Dorsolateral prefrontal cortex (tissue), 122 donors: ENCODE measurements at places on chromosomes 5 and 9. TPM values are rescaled to one million over a fixed set of nuclear protein-coding genes. Genes with fewer than 3 reads are reported as not detected.

DNA sequence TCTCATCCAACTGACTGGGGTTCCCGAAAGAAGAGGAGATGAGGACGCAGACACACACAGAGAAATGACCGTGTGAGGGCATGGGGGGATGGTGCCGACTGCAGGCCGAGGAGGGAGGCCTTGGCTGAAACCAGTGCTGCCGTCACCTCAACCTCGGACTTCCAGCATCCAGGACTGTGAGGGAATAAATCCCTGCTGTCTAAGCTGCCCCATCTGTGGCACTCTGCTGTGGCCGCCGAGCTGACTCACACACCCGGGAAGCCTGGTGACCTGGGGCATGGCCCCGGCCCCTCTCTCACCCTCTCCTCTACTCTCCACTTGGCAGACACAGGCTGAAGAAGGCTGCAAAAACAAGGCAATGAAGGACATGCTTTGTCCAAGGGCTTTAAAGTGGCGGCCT is 4.4 kb upstream of the COL5A1 start:
- no peak for DNase-seq

MLANA gene
- total RNA-seq: not detected

- no peak for DNase-seq
Observed at GRCh38 chr5:10199692-10200091, 50.0 kb downstream of the ATPSCKMT start.

DNA sequence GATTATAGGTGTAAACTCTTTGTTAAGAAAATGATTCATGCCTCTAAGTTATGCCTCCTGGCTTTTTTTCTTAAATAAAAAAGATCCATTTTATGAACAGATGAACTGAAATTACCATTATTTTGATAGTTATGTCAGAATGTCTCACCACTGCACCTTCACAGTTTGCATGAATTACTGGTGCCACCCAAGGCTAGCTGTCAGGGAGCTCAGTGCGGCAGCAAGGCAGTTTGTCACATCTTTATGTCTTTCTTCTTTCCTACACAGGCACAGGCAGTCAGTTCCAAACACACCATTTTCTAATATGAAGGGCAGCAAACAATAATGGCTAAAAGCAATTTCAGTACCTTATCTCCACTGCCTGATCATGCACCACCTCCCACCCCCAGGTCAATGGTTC is 147.7 kb downstream of the SREK1 start:
- no peak for DNase-seq

DNA sequence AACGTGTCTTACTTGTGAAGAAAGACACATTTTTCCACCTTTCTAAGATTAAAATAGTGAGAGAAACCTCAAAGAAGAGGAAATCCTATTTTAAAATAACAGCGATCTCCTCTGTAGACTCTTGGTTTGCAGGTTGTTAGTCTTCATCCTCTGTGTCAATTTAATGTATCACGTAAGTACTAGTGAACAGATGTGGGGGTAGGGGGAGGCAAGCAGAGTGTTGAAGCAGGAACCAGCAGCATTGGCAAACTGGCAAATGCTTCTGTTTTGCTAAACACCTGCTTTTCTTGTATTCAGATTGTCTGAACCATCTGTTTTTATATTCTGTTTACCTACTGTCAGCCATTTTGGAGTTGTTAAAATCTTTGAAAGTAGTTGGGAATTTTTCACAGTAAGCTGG is 159.3 kb upstream of the TLX3 start:
- DNase-seq: no peak

VCAN gene
- 40.2 TPM for total RNA-seq

DNA sequence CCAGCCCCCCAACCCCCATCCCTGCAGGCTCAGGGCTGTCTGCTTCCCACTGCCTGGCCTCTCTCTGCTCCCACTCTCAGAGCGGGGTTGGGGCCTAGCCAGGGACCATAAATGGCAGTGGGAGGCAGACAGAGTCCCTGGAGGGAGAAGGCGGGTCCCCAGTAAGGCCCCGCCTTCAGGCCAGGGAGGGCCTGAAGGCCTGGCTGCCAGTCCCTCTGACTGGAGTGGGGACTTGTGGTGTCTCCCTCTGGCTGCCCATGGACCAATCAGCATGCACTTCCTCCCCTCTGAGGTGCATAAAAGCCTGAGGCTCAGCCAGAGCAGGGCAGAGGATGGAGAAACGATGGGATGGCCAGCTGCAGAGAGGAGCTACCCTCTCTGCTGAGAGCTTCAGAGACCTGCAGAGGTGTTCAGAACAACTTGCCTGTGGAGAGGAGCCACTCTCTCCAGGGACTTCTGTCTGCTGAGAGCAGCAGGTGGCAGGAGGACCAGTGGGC is 2.7 kb upstream of the BTNL9 start:
- no peak for DNase-seq

DNA sequence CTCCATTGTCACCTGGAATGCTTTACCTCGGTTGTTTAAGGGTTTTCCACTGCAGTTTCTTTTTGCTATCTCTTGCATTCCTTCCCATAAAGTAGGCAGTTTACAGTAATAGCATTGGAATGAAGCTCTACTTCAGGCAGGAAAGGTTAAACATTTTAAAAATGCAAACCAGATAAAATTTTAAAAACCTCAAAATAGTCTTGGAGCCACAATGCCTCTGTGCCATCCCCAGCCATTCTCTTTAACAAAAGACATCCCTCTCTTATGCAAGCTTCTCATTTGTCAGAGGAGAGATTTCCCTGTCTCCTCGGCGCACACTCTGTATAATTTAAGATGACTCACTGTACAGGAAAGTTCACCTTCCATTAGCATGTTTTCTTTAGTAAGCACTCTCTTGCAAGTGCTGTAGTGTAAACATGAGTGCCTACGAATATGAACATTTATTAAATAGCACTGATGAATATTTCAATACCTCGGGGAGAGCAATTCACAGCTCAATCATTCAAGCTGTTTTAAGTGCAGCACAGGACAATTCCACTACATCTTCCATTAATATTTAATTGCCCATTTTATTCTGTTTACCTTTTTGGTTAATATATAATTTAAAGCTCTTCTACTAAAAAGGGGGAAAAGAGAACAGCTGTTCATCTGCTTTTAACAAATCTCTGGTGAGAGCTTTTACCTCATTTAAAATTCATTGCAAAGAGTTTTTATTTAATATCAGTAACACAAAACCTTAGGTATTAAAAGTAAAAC is 343.6 kb downstream of the SPATA31D1 start:
- no peak for DNase-seq

DNA sequence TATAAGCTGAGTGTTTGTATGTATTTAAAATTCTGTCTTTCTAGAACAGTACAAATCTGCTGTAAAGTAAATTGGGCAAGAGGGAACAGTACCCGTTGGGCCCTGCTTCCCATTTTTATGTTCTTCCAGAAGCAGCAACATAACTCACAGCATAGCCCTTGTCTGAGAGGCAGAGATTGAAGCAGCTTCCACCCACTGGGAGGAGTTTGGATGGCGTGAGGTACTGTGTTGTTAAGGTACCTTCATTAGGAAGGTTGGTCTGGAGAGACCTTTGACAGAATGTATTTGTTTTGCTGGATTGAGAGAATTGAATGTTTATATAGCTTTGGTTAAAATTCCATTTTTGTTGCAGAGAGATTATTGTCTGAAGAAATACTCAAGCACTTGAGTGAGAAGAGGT is 24.8 kb downstream of the RAI14 start:
- DNase-seq: no peak

MCC gene
- total RNA-seq: 24.2 TPM

DNA sequence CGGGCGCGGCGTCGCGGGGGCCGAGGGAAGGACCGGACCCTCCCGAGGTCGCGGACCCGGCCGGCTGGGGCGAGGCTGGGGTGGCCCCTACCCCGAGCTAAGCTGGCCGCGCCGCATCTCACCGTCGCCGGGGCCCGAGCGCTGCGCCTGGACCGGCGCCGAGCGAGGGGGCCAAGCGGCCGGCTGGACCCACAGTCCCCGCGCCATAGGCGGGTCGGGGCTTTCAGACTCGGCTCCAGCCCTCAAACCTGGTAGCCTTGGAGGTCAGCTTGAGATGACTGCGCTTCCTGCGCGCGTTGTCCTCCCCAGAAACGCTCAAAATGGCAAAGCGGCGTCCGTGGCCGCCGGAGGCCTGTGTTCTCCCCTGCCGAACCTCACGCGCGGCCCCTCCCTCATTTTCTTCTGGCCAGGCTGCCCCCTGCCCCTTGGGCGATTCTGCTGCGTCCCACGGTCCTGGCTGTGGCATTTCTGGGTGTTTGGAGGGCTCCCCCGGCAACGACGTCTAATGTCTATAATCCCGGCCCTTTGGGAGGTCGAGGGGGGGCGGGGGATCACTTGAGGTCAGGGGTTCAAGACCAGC is 8.7 kb upstream of the GRIN1 start:
- no peak for DNase-seq

- DNase-seq: no peak
Observed at GRCh38 chr9:97511655-97512427, 10.4 kb downstream of the TMOD1 start.

DNA sequence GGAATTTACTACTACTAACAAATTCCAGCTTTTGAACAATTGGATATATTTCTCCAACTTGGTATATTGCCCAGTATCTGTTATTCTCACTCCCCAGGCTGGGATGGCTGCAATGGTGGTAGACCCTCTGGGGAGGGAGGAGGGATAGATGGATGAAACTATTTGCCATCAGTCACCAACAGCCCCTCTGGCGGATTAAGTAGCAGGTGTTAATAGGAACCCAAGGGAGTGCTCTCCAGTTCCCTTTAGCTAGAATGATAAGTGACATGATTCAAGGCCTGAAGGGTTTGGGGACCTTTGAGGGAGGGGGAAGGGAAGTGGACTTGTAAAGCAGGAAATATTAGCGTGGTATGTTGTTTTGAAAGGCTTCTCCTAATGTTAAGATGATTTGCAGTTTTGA is 824.0 kb upstream of the ARRDC3 start:
- no peak for DNase-seq

FBXO4 gene
- total RNA-seq: 7.2 TPM

C8G gene
- total RNA-seq: 2.0 TPM

KIF3A gene
- total RNA-seq: 148 TPM

DNA sequence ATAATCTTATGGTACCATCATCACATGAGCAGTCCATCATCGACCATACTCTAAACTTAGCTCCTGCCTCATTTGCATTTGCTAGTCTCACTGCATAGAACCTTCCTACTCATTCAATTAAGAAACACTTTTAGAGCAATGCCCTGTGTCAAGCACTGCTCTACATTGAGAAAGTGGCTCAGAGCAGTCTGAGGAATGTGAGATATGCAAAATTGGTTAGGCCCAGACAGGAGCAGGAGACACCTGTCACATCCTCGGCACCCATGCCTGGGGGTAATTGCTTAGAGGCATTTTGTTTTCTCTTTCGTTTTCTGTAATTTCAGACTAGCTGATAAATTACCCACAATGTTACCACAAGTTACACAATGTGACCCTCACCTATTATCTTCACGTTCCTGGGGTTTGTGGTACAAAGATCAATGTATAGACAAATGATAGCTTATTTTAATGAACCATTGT is 4.9 kb upstream of the RARS1 start:
- no peak for DNase-seq

FBXW11 gene
- total RNA-seq: 106 TPM

DNA sequence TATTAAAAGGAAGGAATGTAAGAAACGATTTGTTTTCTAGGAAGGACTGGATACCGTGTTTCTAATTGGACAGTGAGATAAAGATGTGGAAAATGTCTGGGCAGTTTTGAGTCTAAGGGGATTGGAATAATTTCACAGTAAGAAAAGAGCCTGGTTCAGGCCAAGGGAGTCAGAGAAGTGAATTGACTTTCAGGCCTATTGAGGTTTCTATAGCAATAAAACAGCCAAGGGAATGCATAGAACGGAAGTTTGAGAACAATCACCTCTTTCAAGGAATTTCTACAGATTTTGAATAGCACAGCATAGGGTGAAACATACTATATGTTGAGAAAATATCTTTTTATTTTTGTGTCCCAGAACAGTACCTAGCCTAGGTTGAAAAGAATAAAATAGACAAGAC is 271.6 kb upstream of the TRPM3 start:
- no peak for DNase-seq

GRCh38 chr5:55134053-55134722 is 25.8 kb upstream of the GPX8 start:
- no peak for DNase-seq

- DNase-seq: no peak
Observed at GRCh38 chr9:93761822-93762221, 185.4 kb downstream of the PHF2 start.

FOXD4L6 gene
- 4.6 TPM for total RNA-seq

DNA sequence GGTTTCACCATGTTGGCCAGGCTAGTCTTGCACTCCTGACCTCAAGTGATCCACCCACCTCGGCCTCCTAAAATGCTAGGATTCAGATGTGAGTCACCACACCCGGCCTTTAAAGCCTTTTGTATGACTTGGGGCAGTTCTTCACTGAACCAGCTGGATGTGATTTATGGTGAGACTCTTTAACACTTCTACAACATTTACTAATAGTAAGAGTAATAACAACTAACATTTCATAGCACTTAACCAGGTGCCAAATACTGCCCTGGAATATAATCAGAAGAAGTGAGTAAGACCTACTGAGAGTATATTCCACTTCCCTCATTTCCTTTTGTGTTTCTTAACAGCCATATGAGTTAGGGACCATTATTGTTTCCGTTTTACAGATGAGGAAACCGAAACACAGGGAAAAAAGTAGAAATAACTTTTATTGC is 10.0 kb downstream of the ZSWIM6 start:
- no peak for DNase-seq

OTP gene
- not detected for total RNA-seq

DNA sequence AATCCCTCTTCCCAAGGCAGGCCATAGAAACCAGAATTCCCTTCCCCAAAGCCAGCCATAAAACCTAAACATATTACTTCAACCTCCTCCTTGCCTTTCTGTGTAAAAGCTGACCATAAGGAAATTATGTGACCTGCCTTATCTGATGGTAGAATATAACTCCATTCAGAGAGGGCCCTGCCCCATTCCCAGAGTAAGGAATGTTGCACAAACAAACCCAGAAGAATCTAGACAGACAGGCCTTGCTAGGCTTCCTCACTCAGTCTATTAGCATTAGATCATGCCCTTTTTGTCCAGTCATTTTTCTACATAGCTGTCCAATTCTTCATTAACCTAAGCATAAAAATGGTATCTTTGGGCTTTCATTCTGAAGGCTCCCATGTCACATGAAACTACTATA is 17.8 kb upstream of the IFNB1 start:
- DNase-seq: no peak

DNA sequence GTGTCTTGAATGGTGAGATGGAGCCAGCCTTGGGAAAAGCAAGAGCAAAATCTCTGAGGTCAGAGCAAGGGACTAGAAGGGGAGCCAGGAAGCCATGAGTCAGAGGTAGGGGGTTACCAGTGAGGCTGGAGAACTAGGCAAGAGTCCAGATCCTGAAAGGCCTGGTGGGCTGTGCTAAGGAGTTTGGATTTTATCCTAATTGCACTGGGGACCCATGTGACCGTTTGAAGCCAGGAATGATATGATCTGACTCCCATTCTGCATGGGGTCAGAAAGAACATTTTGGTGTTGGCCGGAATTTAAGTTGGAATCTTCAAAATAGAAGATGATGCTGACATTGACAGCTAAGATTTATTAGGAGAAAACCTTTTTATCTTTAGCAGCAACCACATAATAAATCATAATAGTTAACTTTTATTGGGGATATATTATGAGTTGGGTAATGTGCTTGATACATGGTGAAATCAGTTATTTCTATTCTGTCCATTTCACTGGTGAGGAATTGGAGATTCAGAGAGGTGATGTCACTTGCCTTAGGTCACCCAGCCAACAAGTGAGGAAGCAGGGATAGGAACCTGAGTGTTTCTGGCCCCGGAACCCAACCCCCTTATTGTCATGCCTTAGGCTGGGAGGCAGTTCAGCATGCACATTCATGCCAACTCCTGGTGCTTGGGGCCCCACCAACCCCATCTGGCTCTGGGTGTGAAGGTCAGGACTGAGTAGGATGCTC is 61.5 kb upstream of the RARS1 start:
- DNase-seq: no peak

PKD2L2 gene
- not detected for total RNA-seq

TNC gene
- total RNA-seq: 6.7 TPM

BSPRY gene
- total RNA-seq: 4.7 TPM
